Kidney epithelial cell (primary cell): ENCODE measurements at places on chromosomes 11 and 22. TPM values are rescaled to one million over a fixed set of nuclear protein-coding genes. Genes with fewer than 3 reads are reported as not detected.
A peak's percentile ranks its signal among the peaks of the same experiment; 100 is the strongest.

Gene MS4A4A
- 0.27 TPM in 1 of 2 replicates, not detected in the other for total RNA-seq

DNA sequence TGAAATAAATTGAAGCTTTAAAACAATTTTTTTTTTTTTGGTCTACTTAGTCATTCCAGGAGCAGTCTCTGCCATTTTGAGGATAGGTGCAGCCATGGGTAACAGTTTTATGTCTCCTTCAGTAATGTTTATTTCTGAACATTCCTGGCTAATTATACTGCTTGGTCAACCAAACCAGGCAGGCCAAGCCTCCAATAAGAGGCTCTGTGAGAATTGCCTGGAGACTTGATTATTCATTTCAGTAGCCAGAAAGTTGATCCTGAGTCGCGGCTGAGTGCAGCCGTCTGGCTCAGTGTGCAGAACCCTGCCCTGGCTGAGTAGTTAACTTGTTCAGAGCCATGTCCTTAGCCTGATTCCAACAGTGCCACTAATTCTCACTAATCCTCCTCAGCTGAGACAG lies 364.0 kb upstream of the FAT3 start:
- DNase-seq, result peak; percentile 90

- DNase-seq, result no peak
Measured at GRCh38 chr22:45599836-45600577, 71.6 kb upstream of the ATXN10 start.

GRCh38 chr22:17744430-17744829 lies 29.8 kb downstream of the BID start:
- DNase-seq, result no peak

Gene TMEM86A
- 3.1 and 5.0 TPM in 2 replicates for total RNA-seq

Gene ST14
- 93.0 and 98.4 TPM in 2 replicates for total RNA-seq

- no peak for DNase-seq
Measured at GRCh38 chr11:122309262-122309925, 193.4 kb upstream of the BLID start.

GRCh38 chr11:130995266-130995665 lies 79.0 kb upstream of the SNX19 start:
- DNase-seq, result no peak

DNA sequence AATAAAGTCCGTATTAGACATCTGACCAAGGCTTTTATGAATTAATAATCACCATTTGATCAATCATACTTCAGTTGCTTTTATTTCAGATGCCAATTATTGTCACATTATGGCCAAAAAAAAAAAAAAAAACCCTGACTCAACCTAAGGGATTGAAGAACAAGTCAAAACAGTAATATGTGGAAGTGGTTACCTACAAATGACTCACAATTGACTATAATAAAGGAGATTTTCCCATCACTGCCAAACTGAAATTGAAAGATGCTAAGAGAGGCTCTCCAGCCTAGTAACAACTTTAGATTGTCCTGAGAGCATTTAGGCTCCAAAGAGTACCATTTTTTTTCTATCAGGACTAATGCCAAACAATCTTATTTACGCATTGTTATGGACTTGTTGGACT lies 35.2 kb downstream of the SOX6 start:
- no peak for DNase-seq

Gene VPREB1
- not detected in 2 replicates for total RNA-seq

DNA sequence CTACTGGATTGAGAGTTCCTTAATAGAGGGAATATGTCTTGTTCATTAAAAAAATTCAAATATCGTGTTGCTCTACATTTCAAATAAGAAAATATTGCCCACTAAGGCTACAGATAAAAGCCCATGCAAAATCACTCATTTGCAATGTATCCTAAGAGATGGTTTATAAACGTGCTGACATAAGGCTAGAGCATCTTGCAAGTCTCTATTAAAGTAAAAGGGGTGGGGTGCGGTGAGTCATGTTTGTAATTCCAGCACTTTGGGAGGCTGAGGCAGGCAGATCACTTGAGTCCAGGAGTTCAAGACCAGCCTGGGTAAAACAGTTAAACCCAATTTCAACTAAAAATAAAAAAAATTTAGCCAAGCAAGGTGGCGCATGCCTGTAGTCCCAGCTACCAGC lies 70.3 kb downstream of the PGR start:
- no peak for DNase-seq

Gene MUC2
- total RNA-seq, result not detected in 2 replicates
